HCT116 (cell line): ENCODE measurements at places on chromosomes 2 and 18. TPM values are rescaled to one million over a fixed set of nuclear protein-coding genes. Genes with fewer than 3 reads are reported as not detected.

Gene DDX18
- 99.7 TPM for total RNA-seq

Gene SPP2
- not detected for total RNA-seq

Gene CWC22
- 24.7 TPM for total RNA-seq

Gene CMPK2
- total RNA-seq, result 1.5 TPM

Gene GPR39
- 5.1 TPM for total RNA-seq

Gene KCNG2
- total RNA-seq, result not detected

Gene GNLY
- 0.74 TPM for total RNA-seq

Gene TYMS
- 245 TPM for total RNA-seq

Gene COL4A3
- total RNA-seq, result 4.9 TPM

Gene HOXD12
- total RNA-seq, result 0.27 TPM

Gene GALNT5
- total RNA-seq, result 3.9 TPM

Gene AMER3
- total RNA-seq, result not detected

Gene SEC11C
- 42.2 TPM for total RNA-seq

- no peak for DNase-seq
These were observed 15.2 kb upstream of the TMEM37 start for GRCh38 chr2:119416299-119416923.

DNA sequence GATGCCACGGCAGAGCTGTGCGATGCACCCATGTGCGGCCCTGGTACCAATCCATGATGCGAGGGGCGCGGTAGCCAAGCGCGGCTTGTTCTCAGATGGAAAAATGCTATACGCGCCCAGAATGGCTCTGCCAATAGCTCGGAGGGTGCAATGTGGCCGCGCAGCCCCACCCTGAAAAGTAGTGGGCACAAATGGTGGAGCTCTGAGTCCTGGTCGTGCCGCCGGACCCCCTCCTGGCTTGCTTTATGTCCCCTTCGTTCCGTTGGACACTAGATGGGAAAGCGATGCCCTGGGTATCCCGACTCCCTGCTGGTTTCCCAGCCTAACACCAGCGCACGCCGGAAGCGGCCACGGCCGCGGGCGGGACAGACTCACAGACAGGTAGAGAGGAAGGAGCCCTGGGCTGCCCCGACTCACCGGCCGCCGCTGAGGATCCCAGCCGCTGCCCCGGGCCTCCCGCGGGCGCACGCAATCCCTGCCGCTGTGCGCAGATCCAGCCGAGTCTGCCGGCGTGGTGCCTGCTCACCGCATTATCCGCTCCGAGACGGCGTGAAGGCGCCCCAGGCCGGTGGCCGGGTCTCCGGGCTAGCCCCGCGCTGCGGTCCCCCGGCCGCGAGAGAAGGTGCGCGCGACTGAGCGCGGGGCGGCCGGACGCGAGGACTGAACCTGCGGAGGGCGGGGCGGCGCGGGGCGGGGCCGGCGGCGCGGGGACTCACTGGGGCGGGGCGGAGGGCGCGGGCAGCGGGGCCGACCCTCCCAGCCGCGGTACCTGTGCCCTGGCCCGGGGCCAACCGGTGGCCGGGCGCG is at the start of gene CDC42EP3:
TSS of gene CDC42EP3 (minus strand) at position 634 of the 807 bp plus-strand sequence. CDS start 25,055 bp downstream, outside the sequence.
- no peak for DNase-seq

DNA sequence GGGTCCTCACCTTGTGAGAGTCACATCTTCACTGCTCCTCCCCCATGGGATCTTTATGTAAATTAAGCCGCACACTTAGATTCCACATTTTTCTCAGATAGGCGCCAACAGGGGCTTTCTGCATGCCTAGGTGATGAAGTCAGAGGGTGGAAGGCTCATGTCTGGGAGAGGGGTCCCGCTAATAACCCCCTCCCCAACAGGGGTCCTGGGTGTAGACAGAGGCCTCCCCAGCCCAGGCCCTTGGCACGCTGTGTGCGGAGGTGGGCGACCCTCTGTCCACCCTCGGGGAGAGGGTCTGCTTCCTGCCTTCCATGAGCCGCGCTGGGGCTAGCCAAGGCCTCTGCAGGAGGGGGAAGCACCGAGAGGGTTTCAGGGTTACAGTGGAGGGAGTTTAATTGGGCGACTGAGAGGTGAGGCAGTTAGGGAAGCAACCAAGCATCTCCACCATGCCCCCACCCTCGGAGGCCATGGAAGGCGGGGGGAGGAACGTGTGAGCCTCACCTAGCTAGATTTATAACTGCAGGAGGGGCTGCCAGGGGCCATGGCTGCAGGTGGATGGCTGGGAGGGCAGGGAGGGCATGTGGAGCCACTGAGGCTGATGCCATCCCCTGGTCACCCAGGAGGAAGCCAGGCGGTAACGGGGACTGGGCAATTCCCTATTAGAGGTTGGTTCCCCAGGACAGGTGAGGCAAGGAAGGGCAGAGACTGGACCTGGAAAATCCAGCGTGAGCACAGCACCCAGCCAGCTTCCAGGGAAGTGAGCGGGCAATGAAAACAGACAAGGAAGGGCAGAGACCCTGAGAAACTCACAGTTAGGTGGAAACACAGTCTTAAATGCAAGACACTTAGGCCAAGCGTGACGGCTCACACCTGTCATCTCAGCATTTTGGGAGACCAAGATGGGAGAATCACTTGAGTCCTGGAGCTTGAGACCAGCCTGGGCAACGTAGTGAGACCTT is 7.7 kb upstream of the PXDN start:
- no peak for DNase-seq

DNA sequence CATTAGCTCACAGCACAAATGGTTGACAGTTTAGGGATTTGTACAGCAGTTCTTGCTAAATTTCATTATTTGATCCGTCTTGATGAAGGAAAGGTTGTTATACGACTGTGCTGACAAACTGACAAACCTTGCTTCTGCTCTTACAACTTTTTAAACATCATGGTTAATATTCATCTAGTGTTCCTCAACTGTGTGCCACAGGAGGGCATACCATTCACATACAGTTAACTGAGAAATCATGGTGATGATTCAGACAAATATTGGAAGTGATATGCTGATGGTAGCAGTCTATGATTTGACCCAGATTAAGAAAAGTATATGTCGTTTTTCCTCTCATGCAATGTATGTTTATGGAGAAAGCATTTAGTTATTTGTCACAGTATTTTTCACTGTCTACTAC is 129.8 kb upstream of the FSIP2 start:
- peak; percentile 8 for DNase-seq

GRCh38 chr18:13375302-13376255 is 157.0 kb downstream of the LDLRAD4 start:
- DNase-seq, result peak; percentile 48

DNA sequence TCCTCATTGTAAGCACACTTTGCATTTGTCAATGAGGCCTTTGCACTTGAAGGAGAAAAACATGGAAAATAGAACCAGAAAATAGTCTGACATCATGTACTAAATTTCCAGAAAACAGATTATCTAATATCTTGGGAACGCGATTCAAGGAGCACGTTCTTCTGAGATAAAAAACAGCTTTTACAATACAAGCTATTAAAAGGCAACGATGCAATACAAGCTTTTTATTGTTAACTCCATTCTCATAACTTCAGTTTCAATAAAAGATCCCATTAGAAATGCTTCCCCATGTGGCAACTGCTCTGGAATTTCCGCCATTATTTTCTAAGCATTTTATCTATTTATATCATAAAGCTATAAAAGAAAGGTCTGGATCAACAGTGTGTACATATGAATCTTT is 40.3 kb downstream of the NRXN1 start:
- DNase-seq, result no peak

DNA sequence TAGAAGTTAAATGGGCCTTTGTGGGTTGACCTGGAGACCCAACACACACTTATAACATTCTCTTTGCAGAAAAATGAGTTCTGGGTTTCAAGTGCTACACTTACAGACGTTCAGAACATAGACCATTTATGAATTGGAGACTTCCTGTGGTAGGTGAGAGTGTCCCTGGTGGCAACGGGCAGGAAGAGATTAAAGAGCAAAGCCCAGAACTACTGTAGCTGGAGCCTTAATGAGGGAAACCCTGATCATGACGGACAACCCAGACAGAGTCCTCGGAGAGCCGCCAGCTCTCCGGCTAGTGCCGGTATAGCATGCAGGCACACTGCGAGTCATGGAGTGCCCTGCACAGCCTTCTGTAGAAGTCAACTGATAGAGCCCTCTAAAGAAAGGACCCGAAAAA is 44.5 kb upstream of the RMDN2 start:
- no peak for DNase-seq

- no peak for DNase-seq
These were observed 602 bp downstream of the SNX17 start for GRCh38 chr2:27370816-27371620.

DNA sequence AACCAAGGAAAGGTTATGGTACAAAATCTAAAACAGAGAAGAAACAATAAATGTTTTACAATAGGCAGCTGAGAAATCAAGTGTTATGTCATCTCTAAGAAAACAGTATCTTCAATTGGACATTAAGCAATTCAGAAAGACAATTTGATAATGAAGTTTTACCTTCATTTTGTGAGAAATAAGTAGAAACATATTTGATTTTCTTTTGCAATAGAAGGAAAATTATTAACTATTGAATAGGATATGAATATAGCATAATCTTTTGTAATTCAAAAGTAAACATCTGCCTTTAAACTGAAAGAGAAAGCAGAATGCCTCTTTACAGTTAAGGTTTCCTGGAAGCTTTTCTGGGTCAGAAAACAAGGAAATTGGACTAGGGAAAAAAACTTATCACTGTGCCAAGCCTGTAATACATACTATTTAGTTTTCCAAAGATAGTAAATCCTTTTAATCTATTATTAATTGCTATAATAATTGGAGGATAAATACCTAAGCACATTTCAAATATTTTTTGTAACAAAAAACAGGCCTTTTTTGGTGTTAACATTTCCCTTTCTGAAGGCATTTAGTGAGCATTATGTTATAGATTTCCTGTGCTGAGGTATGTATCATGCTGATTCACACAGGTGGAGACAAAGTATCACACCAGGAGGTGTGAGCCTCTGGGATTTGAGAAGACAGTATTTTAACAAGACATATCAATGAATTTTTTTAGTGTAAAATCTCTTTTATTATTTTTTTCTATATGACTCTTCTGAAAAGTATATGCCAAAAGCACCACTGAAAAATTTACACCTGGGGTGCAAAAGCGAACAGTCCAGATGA is 947.0 kb upstream of the CDH2 start:
- no peak for DNase-seq

- no peak for DNase-seq
These were observed 12.2 kb upstream of the POU3F3 start for GRCh38 chr2:104841744-104842143.

GRCh38 chr2:192696857-192697256 is 502.1 kb upstream of the TMEFF2 start:
- DNase-seq, result no peak

DNA sequence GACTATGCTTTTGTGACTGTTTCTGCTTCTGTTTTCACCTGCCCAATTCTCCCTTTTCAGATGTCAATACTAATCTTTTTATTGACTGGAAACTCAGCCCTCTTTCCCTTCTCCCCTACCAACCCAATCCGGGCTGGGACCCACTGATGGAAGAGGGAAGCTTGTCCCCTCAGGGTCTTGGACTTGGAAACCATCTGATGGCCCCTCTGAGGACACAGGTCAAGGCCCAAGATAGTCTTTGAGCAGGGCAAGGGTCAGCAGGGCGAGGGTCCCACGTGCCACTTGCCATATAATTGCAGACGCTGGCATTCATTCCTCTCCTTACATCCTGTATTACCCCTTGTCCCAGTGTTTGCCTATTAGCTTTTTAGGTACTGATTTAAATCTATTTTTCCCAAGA is 678.2 kb upstream of the FANCL start:
- DNase-seq, result no peak

DNA sequence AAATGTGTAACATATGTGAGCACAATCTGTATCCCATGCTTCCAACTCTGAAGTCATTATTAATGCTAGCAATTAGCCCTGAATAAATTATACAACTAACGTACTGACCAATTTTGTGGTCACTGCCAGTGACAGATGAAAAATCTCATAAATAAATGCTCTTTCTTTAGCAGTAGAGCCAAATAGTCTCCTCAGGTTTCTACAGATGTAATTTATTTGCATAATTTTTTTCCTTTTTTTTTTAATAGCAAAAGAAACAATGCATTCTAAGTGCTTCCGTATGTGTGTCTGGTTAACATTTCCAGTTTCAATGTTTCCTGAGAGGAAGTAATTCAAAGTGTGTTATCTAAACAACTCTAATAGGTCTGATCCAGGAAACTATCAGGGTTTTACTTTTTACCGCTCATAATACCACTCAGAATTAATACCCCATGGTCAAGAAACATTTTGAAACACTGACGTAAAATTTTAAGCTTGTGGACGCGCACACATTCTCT is 108.4 kb downstream of the MEP1B start:
- DNase-seq, result no peak

DNA sequence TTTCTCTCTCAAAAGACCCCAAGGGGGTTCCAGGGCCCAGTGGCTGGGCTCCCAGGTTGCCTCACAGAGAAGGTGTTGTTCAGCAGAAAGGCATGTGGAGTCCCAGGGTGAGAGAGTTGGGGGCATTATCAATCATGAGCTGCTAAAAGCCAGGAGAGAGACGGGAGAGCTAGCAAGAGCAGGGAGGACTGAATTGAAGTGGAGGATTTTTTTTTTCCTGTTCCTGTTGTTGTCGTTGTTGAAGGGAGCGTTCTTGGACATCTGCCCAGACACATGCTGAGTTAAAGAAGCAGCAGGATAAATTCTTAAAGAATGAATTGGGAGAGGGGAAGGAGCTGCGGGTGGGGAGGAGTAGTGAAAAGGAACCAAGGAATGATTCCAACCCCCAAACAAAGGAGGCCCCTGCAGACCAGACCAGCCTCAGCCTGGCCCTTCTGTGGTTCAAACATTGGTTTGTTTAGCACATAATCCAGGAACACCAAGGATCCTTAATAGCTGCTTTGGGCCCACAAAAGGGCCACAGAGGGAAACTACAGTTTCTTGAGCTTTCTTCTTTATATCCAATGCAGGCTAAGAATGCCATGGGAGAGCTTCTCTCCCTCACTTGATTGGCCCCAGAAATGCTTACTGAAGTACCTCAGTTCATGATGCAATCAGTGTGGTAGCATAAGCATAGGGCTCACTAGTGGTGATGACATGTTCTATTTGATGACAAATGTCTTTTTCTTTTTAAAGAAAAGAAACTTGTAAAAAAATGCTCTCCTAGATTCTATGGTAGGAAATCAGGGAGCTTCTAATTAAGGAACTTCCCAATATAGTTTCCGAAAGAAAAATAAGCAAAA is 146.0 kb downstream of the SETBP1 start:
- no peak for DNase-seq

GRCh38 chr18:3810296-3810695 is 360.3 kb downstream of the TGIF1 start:
- no peak for DNase-seq

- peak; percentile 18 for DNase-seq
These were observed 176.7 kb downstream of the GLI2 start for GRCh38 chr2:120912101-120912985.
